ENCODE measurements at places on chromosomes 7 and 10. TPM values are rescaled to one million over a fixed set of nuclear protein-coding genes. Genes with fewer than 3 reads are reported as not detected.

GRCh38 chr10:117152668-117153067 lies 14.6 kb upstream of the VAX1 start:
- DNase-seq = no peak

GRCh38 chr10:113042868-113043267 lies 92.8 kb downstream of the TCF7L2 start:
- no peak for DNase-seq

GRCh38 chr10:133257489-133258065 lies 19.1 kb downstream of the ADAM8 start:
- no peak for DNase-seq

DNA sequence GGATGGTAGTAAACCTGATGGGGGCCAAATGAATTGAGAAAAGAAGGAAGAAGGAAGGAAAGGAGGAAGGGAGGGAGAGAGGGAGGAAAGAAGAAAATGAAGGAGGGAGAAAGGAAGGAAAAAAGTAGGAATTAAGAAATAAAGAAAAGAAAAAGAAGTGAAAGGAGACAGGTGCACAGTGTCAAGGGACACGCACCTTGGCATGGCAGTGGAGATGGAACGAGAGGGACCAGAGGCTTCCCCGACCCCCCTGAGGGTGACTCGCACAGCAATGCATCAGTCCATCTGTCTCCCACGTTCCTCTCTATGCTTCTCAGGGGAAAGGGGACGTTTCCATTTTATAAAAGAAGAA lies 199.6 kb downstream of the CXCL12 start:
- no peak for DNase-seq

GRCh38 chr7:88758381-88759229 lies 895 bp upstream of the ZNF804B start:
- no peak for DNase-seq

- DNase-seq = no peak
Measured at GRCh38 chr10:127485153-127485857, 63.8 kb upstream of the NPS start.

DNA sequence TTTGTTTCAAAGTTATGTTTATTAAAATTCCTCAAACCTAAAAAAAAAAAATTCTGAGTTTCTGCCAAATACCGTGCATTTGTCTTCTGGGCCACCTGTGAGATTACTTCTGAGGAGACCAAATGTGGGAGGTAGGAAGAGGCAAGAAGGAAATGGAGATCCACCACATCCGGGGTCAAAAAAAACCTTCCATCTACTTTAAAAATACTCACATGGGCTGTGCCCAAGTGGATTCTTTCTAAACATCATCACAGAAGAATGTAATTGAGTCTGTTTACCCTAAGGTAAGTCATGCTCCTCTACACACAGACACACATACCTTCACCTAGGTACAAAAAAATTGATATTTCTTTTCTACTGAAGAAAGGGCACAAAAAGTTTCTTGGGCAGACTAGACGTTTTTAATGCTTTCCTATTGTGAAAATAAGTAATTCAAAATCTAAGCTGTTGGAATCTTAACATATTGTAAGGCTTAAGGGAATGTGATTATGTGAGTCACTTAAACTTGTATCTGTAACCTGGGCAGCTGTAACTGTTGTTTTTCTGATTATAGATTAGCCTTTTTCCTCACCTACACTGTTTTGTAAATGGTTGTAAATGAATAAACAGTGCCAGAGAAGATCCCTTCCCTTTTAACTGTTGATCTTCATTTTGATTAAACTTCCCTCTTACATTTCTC lies 19.1 kb upstream of the SPOCK2 start:
- DNase-seq = no peak

- DNase-seq = no peak
Measured at GRCh38 chr7:110835849-110836248, 255.1 kb upstream of the LRRN3 start.

DNA sequence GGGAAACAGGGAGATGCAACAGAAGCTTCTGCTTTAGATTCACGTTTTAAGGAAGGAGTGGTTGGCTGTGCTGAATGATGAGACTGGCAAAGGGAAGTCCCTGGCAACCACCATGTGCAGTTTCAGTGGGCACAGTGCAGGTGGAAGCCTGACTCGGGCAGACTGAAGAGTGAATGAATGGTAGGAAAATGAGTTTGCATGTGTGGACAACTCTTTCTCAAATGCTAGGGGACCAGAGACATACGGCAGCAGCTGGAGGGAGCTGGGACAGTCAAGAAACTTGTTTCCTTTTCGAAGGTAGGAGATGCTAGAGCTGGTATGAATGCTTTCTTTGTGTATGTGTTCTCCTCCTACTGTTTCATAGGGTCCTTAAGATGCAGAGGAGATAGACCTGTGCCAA lies 29.0 kb downstream of the PODXL start:
- DNase-seq = no peak

GRCh38 chr7:148156233-148156632 lies 434.3 kb upstream of the C7orf33 start:
- DNase-seq = no peak

GRCh38 chr7:96728139-96728538 lies 18.5 kb upstream of the SEM1 start:
- no peak for DNase-seq

GRCh38 chr7:108090791-108091460 lies 39.2 kb downstream of the LAMB4 start:
- DNase-seq = no peak

DNA sequence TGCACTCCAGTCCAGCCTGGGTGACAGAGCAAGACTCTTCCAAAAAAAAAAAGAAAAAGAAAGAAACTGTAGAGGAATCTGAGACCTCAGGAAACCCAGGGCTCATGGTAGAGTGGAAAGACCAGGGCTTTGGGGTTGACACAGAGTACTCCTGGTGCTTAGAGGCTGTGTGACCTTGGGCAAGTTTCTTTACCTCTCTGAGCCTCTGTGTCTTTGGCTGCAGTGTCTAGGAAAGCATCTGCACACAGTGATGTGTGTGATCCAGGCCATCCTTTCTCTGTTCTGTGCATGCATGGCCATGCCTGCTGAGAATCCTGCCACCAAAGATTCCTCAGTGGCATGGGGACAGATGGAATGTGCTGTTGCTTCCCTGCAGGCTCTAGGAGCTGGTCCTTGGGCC lies 71.7 kb upstream of the GTF2I start:
- DNase-seq = no peak

GRCh38 chr10:14384116-14384730 lies 53.5 kb upstream of the FRMD4A start:
- no peak for DNase-seq

SEMA3D gene
- total RNA-seq = 102 TPM

PROSER2 gene
- 3.2 TPM for total RNA-seq

ACSL5 gene
- total RNA-seq = 38.8 TPM

LYZL2 gene
- total RNA-seq = not detected

SLC13A1 gene
- not detected for total RNA-seq

STEAP4 gene
- 13.2 TPM for total RNA-seq

CALU gene
- total RNA-seq = 345 TPM

SFTPD gene
- not detected for total RNA-seq
